Activated B cell treated with CpG ODN at 0.5 μM for 24 hours (primary cell): ENCODE measurements at places on chromosomes 4 and X. TPM values are rescaled to one million over a fixed set of nuclear protein-coding genes. Genes with fewer than 3 reads are reported as not detected.

- no peak for DNase-seq
Measured at GRCh38 chrX:17459008-17459611, 84.1 kb downstream of the NHS start.

DNA sequence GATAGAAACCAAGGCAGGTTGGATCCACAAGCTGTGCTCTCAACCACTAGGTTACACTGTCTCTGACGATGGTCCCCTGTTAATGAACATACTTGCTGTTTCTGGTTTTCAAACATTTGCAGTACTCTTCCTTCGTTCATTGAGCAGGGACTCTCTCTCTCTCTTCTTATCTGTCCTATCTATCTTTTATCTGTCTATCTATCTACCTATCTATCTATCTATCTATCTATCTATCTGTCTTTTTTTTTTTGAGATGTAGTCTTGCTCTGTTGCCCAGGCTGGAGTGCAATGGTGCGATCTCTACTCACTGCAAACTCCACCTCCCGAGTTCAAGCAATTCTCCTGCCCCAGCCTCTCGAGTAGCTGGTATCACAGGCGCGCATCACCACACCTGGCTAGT is 9.4 kb upstream of the CT47C1 start:
- no peak for DNase-seq

DNA sequence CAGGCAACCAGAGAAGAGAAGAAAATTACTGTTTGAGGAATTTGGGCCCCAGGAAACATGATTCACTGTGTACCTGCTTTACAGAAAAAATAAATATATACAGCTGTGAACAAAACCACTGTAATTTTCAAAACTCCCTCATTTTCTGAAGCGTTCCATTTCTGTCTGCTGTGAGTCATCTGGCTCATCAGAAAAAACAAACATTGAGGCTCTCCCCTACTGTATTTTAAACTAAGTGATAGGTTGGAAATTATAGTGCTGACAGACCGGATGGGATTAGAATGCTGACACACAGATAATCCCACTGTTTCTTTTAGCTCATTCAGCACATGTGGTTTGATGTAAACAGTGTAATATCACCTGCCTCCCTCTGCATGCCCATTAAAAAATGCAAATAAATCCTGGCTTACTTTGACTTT is 847.0 kb downstream of the TRIML1 start:
- no peak for DNase-seq

GRCh38 chr4:171203425-171203824 is 609.8 kb upstream of the GALNTL6 start:
- no peak for DNase-seq

GRCh38 chr4:176156656-176157055 is 38.7 kb downstream of the SPATA4 start:
- DNase-seq: no peak

- no peak for DNase-seq
Measured at GRCh38 chr4:166312166-166312565, 439.1 kb downstream of the TLL1 start.

The POLR2B gene
- 108 and 118 TPM in 2 replicates for total RNA-seq

GRCh38 chrX:108312011-108312410 is 126.2 kb downstream of the COL4A6 start:
- DNase-seq: no peak

The FRG2 gene
- not detected in 2 replicates for total RNA-seq

GRCh38 chr4:180363815-180364214 is 1879.4 kb upstream of the TENM3 start:
- DNase-seq: no peak

The ARMCX2 gene
- total RNA-seq: 8.3 and 11.2 TPM in 2 replicates

GRCh38 chr4:183602557-183603027 is 56.4 kb downstream of the RWDD4 start:
- no peak for DNase-seq

DNA sequence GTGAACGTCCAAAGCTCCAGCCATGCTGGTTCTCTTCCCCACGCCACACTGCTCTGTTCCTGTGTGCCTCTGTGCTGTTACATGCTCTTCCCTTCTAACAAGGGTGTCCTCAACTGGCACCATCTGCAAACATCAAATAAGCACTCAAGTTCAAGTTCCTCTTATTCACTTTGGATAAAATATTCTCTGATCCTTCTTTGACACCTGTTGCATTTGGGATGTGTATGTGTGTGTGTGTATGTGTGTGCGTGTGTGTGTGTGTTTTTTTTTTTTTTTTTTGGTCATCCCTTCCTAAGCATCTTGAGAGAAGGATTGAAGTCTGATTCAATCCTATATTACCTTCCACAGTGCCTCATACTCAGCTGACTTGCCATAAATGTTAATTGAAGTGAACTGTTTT is 204.0 kb upstream of the ANXA3 start:
- DNase-seq: no peak

The STAP1 gene
- 46.4 and 50.3 TPM in 2 replicates for total RNA-seq

The PNMA3 gene
- total RNA-seq: 1.2 and 1.9 TPM in 2 replicates

DNA sequence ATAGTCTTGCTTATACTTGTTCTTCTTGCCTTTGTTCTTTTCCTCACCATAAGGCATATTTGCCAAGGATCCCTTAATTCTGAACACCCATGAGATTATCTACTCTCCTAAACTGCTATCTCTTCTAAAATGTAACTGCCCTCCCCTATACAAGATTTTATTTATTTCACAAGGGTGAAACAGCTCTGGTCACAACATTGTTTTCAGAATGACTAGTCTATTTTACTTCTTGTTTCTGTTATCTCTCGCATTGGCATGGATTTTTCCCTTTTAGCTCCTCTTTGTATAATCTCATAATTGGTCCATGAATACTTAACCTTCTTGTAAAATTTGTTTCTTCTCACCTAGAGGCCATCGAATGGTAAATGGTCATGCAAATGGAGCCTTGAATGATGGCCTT is 17.2 kb upstream of the COL25A1 start:
- DNase-seq: no peak

DNA sequence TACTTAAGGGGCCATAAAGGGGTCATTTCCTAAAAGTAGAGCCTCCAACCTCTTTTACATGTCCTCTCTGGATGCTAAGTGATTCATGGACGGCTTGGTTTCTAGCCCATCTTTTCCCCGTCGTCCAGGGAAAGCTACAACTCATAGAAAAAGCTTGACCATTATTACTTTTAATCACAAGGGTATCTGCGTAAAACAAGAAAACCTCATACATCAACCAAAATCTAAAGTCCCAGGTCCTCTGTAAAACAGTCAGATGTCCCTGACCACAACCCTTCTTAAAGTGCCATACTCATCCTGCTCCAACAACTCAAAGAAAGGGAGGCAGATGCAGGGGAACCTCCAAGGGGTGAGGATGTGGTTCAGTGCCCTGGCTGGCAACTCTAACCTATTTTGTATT is 29.6 kb downstream of the ADGRA3 start:
- no peak for DNase-seq

The VEGFC gene
- total RNA-seq: not detected in 2 replicates

GRCh38 chr4:140109737-140110136 is 44.2 kb downstream of the MAML3 start:
- DNase-seq: no peak

DNA sequence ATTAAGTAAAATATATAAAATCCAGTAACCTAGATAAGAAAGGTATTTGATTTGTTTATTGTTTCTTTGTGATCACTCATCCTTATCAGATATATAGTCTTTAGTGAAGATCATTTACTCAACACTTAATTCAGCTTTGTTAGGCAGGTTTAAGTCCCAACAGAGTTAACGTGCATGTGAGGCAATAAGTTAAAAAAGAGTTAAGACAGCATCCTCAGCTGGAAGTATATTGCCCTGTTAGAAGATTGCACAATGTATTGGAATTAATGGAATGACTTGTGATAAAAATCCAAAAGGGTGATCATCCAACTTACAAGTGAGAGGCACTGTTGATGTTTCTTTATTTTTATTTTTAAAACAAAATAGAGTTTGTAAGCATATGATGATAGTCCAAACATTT is 1162.1 kb downstream of the RAPGEF2 start:
- no peak for DNase-seq

The SRPX gene
- total RNA-seq: not detected in 2 replicates

The MMRN1 gene
- total RNA-seq: 0.05 and 0.16 TPM in 2 replicates

DNA sequence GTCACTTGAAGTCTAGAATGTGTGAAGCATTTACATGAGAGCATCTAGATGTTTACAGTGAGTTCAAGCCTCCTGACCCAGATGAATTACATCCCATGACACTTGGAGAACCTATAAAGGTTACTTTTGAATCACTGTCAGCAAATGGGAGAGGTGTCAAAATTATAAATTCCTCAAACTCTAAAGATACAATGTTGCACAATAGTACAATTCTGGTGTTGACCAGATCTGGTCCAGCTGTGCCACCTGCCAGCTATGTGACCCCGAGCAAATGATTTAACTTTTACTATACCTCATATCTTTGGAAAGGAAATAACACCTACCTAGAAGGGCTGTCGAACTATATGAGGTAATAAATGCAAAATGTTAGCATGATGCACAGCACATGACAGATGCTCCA is 69.8 kb downstream of the JADE1 start:
- DNase-seq: no peak

- no peak for DNase-seq
Measured at GRCh38 chr4:173531086-173531965, 1.3 kb upstream of the HAND2 start.

- no peak for DNase-seq
Measured at GRCh38 chrX:51608126-51608525, 10.6 kb downstream of the CENPVL3 start.

The FRMPD4 gene
- total RNA-seq: not detected in 2 replicates
